IMR-90 (cell line): ENCODE measurements at places on chromosomes 4 and X. TPM values are rescaled to one million over a fixed set of nuclear protein-coding genes. Genes with fewer than 3 reads are reported as not detected.

GRCh38 chr4:174451718-174452296 lies 70.5 kb downstream of the HPGD start:
- H3K4me3 ChIP-seq: no peak overlapping the region
- H3K36me3 ChIP-seq: no peaks in the 10 kb centered on the region
- DNase-seq: no peak

C4orf51 gene
- total RNA-seq: not detected in 2 replicates

- H3K4me3 ChIP-seq: no peak overlapping the region
- H3K4me1 ChIP-seq: peaks cover 3% of the 10 kb centered on the region; the same call in 1 of the 2 replicates
- H3K36me3 ChIP-seq: no peaks in the 10 kb centered on the region
- H3K27me3 ChIP-seq: no peaks in the 10 kb centered on the region
Observed at GRCh38 chr4:123209436-123209835, 187.2 kb upstream of the SPRY1 start.

COPS4 gene
- total RNA-seq: 107 and 115 TPM in 2 replicates

DNA sequence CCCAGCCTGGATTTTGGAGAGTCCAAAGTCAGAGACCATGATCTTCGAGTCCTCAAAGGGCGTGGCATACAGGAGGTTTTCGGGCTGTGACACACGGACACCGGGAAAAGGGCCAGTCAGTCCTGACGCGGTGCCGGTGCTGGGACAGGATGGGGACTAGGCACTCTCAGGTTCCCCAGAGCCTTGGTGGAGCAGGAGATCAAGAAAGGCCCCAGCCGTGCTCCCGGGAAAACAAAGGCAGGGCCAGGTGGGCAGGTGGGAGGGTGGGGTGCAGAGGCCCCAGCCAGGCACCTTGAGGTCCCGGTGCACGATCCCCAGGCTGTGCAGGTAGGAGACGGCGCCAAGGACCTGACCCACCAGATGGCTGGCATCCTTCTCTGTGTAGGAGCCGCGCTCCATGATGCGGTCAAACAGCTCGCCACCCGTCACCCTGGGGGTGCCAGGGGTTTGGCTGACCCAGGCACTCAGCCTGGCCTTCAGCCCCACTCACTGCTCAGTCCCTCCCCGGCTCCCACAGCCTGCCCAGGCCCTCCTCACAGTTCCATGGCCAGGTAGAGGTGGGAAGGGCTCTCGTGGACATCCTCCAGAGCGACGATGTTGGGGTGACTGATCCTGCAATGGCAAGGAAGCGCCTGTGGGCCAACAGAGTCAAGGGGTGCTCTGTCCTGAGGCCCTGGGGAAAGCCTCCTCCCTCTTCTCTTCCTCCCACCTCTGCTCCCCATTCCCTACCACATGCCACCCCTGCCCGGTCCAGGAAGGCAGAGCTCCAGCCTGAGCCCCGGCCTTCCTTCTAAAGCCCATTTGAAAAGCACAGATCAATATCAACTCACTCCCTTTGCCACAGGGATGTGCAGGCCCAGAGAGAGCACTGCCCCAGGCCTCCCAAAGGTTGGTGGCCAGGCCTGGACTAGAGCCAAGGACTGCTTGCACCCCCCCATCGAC lies 1.8 kb downstream of the PNCK start:
- H3K27me3 ChIP-seq: peaks cover 20% of the 10 kb centered on the region
- no peak for DNase-seq
- H3K36me3 ChIP-seq: no peaks in the 10 kb centered on the region

ARR3 gene
- total RNA-seq: not detected in 2 replicates

GRCh38 chr4:106893903-106894302 lies 142.2 kb downstream of the DKK2 start:
- no peak for DNase-seq
- H3K27ac ChIP-seq: no peak overlapping the region
- H3K36me3 ChIP-seq: no peaks in the 10 kb centered on the region
- no peaks in the 10 kb centered on the region for H3K27me3 ChIP-seq

SH2D1A gene
- not detected in 2 replicates for total RNA-seq

MAGEA11 gene
- total RNA-seq: not detected in 2 replicates

HTR2C gene
- total RNA-seq: not detected in 2 replicates

DNA sequence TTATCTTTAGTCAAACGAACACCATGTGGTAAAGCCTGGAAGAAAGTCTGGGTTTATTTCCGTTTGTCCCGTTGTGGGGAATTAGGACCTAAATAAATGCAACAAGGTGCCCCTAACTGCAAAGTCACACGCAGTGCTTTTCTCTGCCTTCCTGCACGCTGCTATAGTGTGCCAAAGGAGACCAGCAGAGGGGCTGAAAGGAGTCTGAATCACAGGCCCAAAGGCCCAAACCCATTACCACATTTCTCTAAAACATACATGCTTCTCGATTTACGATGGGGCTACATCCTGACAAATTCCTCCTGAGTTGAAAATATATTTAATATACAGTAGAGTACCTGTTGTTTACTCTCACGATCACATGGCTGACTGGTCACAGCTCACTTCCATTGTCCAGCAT lies 4.5 kb downstream of the VEGFC start:
- no peaks in the 10 kb centered on the region; the same call in 1 of the 2 replicates for H3K36me3 ChIP-seq
- H3K4me3 ChIP-seq: peak overlapping the region; percentile 2; the same call in 1 of the 2 replicates
- no peaks in the 10 kb centered on the region for H3K27me3 ChIP-seq
- H3K4me1 ChIP-seq: peaks cover 18% of the 10 kb centered on the region

DNA sequence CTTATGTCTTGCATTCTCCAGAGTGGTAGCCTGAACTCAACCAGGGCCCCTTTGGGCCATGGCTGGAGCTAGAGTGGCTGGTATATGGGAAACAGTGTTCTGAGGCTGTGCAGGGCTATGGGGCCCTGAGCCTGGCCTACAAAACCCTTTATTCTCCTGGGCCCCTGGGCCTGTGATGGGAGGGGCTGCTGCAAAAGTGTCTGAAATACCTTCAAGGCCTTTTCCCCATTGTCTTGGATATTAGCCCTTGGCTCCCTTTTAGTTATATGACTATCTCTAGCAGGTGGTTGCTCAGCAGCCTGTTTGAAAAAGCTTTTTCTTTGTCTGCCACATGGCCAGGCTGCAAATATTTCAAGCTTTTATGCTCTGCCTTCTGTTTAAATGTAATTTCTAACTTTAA lies 22.5 kb downstream of the APOOL start:
- H3K36me3 ChIP-seq: no peaks in the 10 kb centered on the region
- H3K27ac ChIP-seq: no peak overlapping the region
- H3K4me1 ChIP-seq: no peaks in the 10 kb centered on the region
- H3K4me3 ChIP-seq: no peak overlapping the region
- DNase-seq: no peak

NIPAL1 gene
- total RNA-seq: 1.1 TPM in 2 replicates

GLRA3 gene
- not detected in 2 replicates for total RNA-seq

GRCh38 chr4:110096405-110096804 lies 102.0 kb downstream of the ELOVL6 start:
- 0 out of 2 replicates have a peak, but pooled peaks cover 2% of the 10 kb centered on the region for H3K4me1 ChIP-seq
- no peak overlapping the region for H3K27ac ChIP-seq
- H3K27me3 ChIP-seq: no peaks in the 10 kb centered on the region
- H3K4me3 ChIP-seq: no peak overlapping the region
- DNase-seq: no peak

DNA sequence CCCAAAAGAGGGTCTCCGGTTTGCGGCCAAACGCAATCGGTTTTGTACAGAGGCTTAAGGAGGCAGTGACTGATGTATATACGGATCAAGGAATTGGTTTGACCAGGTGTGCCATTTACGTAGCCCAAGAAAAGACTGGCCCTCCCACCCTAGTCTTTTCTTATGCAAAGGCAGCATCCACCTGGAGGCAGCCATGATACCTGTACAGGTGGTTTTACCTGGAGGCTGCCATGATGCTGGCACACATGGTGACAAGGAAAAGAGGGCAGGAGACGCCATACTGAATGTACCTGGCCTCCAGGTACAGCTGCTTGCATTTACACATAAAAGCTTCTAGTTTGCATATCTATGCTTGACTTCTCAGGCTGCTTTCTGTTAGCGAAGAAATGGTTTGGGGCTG lies 917.7 kb upstream of the INTU start:
- H3K4me1 ChIP-seq: no peaks in the 10 kb centered on the region
- no peak overlapping the region for H3K4me3 ChIP-seq
- H3K27me3 ChIP-seq: no peaks in the 10 kb centered on the region
- no peak overlapping the region for H3K27ac ChIP-seq
- no peak for DNase-seq

DNA sequence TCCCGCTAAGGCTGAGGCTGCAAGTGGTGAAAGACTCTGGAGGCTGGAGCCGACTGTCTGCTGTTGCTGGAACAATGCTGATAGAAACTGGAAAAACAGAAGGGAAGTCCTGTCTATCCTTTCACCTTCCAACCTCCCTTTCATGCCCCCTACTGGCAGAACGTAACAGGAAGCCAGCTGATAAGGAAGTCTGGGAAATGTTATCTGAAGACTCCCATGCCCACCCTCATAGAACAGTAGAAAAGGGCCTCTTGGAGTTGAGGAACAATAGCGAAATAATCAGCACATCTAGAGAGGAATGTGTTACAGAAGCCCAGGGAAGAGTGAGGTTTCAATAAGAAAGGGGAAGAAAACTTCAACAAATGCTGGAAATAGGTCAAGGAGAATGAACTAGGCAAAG lies 117.1 kb upstream of the DKK2 start:
- H3K27ac ChIP-seq: no peak overlapping the region
- no peaks in the 10 kb centered on the region for H3K36me3 ChIP-seq
- no peaks in the 10 kb centered on the region for H3K27me3 ChIP-seq
- no peak overlapping the region for H3K4me3 ChIP-seq

- H3K27me3 ChIP-seq: no peaks in the 10 kb centered on the region
- peak; percentile 19 for DNase-seq
- no peaks in the 10 kb centered on the region for H3K36me3 ChIP-seq
- H3K4me1 ChIP-seq: no peaks in the 10 kb centered on the region
Observed at GRCh38 chrX:9221781-9222180, 187.9 kb upstream of the FAM9B start.

GRCh38 chr4:168550064-168550766 lies 53.4 kb downstream of the PALLD start:
- H3K27me3 ChIP-seq: no peaks in the 10 kb centered on the region
- DNase-seq: peak; percentile 31
- no peak overlapping the region for H3K4me3 ChIP-seq
- H3K36me3 ChIP-seq: no peaks in the 10 kb centered on the region
- peak overlapping the region; percentile 37; the same call in 1 of the 2 replicates for H3K27ac ChIP-seq

DNA sequence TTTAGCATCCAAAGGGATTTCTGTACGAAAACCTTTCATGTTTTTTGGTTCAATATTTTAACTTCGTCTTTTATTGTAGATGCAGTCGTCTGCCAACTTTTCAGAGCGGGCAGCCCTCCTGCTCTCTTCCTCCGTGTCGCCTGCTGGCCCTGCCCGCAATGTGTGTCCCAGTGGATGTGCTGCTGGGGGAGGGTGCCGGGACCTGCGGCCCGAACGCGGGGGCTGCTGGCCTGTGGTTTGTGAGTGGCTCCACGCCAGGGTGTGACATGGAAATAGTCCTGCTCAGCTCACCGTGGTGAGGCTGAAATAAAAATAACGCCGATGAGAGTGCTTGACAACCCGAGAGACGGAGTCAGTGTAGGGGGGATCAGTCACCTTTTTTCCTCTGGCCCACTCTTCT lies 59.7 kb upstream of the GRPEL1 start:
- H3K36me3 ChIP-seq: no peaks in the 10 kb centered on the region
- H3K27ac ChIP-seq: no peak overlapping the region
- no peak for DNase-seq

DNA sequence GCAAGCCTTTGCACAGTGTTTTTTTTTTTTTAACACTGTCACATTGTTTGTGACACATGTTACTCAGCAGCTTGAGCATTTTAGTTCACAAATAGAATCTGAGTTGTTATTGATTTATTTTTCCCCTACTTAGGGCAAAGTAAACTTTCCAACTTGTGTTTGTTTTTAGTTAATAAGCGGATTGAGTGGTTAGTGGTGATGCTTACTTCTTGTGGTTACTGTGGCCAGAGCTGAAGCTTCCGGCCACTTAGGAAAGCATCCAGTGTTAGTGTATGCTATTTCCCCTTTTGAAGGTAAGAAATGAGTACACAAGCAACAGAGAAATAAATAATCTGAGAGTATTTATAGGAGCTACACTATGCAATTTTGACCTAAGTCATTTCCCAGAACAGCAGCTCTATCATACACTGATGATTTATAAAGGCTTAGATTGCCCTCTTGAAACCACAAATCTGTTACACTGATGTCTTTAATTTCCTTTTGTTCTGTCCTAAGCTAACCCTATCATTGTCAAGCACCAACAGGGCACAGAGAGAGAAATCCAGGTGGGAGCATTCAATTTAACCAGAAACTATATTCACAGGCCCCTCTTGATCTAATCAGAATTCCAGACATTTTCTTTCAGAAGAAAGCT lies 2464.6 kb downstream of the PCDH7 start:
- H3K27ac ChIP-seq: no peak overlapping the region
- no peaks in the 10 kb centered on the region for H3K4me1 ChIP-seq
- no peak overlapping the region for H3K4me3 ChIP-seq
- DNase-seq: no peak
- H3K36me3 ChIP-seq: no peaks in the 10 kb centered on the region

DNA sequence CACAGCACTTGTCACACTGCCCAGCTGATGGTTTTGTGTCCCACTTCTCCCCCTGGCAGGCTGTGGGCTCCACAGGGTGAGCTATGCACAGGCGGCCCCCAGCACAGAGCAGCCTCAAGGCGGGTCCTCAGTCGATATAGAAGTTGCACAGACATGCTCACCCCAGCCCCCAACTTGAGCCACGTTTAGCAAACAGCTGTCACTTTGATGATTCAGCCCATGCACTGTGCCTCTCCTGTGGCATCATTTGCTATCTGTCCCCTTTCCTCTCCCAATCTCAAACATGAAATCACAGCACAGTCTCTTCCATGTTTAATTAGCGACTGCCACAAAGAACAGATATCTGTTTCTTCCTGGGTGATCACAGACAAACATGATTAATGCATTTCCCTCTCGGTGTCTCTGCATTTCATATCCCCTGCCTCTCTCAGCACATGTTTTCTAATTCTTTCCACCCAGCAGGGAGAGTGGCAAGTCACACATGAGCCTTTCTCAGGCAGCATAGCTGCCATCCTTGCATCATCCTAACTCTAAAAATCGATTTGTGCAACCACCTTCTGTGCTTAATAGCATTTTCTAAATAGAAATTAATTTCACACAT lies 204.9 kb downstream of the EVC2 start:
- H3K4me1 ChIP-seq: peaks cover 7% of the 10 kb centered on the region
- H3K36me3 ChIP-seq: peaks cover 8% of the 10 kb centered on the region
- no peak overlapping the region for H3K27ac ChIP-seq
- no peaks in the 10 kb centered on the region for H3K27me3 ChIP-seq

GRCh38 chr4:6188687-6189305 lies 11.6 kb downstream of the JAKMIP1 start:
- H3K36me3 ChIP-seq: no peaks in the 10 kb centered on the region
- DNase-seq: no peak
- H3K27ac ChIP-seq: no peak overlapping the region
- H3K27me3 ChIP-seq: no peaks in the 10 kb centered on the region

DNA sequence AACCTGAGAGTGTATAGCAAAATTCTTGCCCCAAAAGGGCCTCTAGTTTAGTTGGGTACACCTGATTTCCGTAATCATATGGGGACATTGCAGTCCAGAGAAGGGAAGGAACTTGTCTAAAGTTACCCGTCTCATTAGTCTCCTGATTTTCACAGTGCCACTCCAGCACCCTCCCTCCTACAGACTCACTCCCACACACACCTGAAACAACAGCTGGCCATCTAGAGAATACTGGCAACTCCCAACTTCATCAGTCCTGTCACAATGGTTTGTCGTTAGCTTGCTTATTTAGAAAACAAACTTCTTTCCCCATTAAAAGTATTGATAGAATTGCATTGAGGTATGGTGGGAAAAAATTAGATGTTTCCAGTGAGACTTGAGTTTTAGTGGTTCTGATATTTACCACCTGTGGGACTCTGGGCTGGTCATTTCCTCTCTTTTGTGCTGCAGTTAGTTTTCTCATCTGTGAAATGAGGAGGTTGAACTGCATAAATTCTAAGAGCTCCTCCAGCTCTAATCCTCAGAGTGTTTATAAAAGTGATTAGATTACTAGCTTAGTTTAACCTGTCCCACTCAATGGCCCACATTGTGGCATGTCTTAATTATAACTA lies 1.7 kb downstream of the IL13RA1 start:
- H3K4me3 ChIP-seq: no peak overlapping the region
- no peaks in the 10 kb centered on the region for H3K27me3 ChIP-seq
- H3K36me3 ChIP-seq: no peaks in the 10 kb centered on the region
- peaks cover 9% of the 10 kb centered on the region for H3K4me1 ChIP-seq
- DNase-seq: no peak
- no peak overlapping the region for H3K27ac ChIP-seq
